ENCODE measurements at places on chromosomes 12 and 14.

DNA sequence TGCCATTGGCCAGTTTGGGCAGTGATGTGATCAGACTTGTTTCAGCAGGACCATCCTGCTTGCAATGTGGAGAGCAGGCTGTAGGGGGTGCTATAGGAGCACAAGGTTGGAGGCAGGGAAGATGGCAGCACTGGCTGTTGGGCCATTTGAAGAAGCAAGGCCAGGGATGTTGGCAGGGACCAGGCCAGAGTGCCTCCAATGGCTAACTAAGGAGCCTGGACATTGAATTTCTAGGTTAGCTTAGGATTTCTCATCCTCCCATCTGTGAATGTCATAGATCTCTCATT is 23.5 kb downstream of the FGF23 start:
- no peak for DNase-seq
- H3K4me1 ChIP-seq = no peaks in the 10 kb centered on the region
- no peaks in the 10 kb centered on the region for H3K27me3 ChIP-seq
- no peak overlapping the region for H3K4me3 ChIP-seq
- H3K36me3 ChIP-seq = peaks cover 17% of the 10 kb centered on the region

- H3K27ac ChIP-seq = no peak overlapping the region
- H3K36me3 ChIP-seq = no peaks in the 10 kb centered on the region
- H3K27me3 ChIP-seq = no peaks in the 10 kb centered on the region
- peak; percentile 78 for DNase-seq
- H3K4me3 ChIP-seq = no peak overlapping the region
These were observed 162.2 kb downstream of the STXBP6 start for GRCh38 chr14:24887623-24888304.

- H3K27ac ChIP-seq = peak overlapping the region; percentile 11
- no peaks in the 10 kb centered on the region for H3K36me3 ChIP-seq
- no peak overlapping the region for H3K4me3 ChIP-seq
- H3K4me1 ChIP-seq = peaks cover 32% of the 10 kb centered on the region
- DNase-seq = no peak
- no peaks in the 10 kb centered on the region for H3K27me3 ChIP-seq
These were observed 125.4 kb downstream of the DYRK2 start for GRCh38 chr12:67773896-67774295.

DNA sequence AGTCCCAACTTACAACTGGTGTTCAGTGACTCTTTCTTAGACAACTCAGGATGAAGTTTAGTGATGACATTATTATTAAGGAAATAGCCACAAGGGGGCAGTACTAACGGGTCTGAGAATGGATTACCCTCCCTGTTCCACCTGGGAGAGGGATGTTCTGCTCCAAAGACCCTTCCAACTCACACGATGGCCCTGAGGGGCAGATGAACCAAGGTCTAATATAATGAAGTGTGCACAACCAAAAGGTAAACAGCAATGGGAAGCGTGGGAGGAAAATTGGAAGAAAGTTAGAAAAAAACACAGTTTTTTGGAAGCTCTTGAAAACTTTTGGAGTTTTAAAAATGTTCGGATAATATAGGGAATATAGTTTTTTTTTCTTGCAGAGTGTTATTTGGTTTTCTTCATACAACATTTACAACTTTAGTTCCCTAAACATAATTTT is 24.0 kb downstream of the FGF6 start:
- H3K27ac ChIP-seq = no peak overlapping the region
- H3K4me1 ChIP-seq = no peaks in the 10 kb centered on the region
- H3K4me3 ChIP-seq = no peak overlapping the region
- DNase-seq = peak; percentile 16
- peaks cover 12% of the 10 kb centered on the region for H3K27me3 ChIP-seq

DNA sequence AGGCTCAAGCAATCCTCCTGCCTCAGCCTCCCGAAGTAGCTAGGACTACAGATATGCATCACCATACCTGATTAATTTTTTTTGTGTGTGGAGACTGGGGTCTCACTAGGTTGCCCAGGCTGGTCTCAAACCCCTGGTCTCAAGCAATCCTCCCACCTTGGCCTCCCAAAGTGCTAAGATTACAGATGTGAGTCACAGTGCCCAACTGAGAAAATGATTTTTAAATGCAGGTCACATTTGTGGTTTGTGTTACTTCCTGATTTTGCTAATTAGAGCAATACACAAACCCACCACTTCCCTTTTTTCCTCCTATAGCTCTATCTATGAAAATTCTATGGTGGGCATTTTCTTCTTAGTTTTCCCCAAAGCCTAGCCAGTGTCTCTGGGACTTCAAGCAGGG is 45.5 kb upstream of the TMEM263 start:
- no peak overlapping the region for H3K27ac ChIP-seq
- no peaks in the 10 kb centered on the region for H3K36me3 ChIP-seq
- H3K4me3 ChIP-seq = no peak overlapping the region
- no peaks in the 10 kb centered on the region for H3K4me1 ChIP-seq
- H3K27me3 ChIP-seq = no peaks in the 10 kb centered on the region

DNA sequence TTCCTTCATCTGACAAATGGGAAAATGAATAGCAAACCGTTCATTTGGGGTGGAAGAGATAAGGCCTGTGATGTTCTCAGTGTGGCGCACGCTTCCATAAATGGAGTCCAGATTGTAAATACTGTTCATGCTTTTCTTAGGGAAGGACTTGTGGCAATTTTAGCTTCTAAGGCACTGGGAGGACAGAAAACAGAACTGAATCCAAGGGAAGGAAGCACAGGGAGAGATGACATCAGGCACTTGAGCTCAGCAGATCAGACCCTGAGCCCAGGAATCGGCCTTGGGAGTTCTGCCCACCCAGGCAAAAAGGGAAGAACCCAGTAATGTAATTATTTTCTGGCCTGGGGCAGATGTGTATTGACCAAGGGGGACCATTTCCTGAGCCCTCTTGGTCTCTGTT is 7.2 kb upstream of the SH2B3 start:
- peaks cover 14% of the 10 kb centered on the region for H3K4me1 ChIP-seq
- no peak overlapping the region for H3K27ac ChIP-seq
- H3K36me3 ChIP-seq = no peaks in the 10 kb centered on the region
- no peaks in the 10 kb centered on the region for H3K27me3 ChIP-seq

DNA sequence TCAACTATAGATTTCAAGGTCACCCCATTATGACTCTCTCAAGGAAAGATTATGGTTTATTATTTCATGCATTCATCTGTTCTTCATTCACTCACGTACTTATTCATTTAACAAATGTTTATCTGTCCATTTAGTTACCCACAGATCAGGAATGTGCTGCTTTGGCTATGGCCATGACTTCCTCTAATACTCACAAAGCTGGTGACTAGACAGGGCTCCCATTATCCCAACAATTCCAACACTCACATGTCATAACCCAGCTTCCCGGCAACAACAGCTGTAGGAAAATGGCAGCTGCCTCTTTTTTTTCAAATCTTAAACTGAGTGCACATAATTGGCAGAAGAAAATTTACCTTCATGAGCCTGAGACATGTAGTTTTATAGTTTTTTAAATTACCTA is 190.8 kb upstream of the CCDC196 start:
- no peaks in the 10 kb centered on the region for H3K36me3 ChIP-seq
- no peaks in the 10 kb centered on the region for H3K27me3 ChIP-seq
- H3K27ac ChIP-seq = no peak overlapping the region

GRCh38 chr14:102930753-102931579 is 8.5 kb downstream of the AMN start:
- peak; percentile 41 for DNase-seq
- peaks cover 27% of the 10 kb centered on the region for H3K27me3 ChIP-seq
- H3K36me3 ChIP-seq = peaks cover 8% of the 10 kb centered on the region
- H3K27ac ChIP-seq = no peak overlapping the region
- peaks cover 22% of the 10 kb centered on the region for H3K4me1 ChIP-seq

DNA sequence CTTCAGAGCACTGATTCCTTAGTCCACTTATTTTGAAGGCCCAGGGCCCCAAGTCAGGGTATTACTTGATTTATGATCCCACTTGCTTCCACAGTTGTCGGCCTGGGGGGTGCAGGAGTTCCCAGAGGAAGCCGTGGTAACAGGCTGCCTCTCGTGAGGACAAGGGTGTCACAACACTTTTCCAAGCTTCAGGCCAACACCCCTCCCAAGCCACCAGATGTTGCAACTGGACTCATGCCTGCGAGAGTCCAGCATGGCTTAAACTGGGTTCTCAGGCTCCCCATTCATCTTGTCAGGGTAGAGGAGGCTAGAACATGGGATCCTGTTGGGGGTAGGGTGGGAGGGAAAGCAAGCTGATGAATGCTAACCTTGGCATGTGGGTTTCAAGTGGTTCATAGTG is 56.1 kb downstream of the BMP4 start:
- no peak for DNase-seq
- no peak overlapping the region for H3K4me3 ChIP-seq
- no peaks in the 10 kb centered on the region for H3K4me1 ChIP-seq
- H3K27ac ChIP-seq = no peak overlapping the region

DNA sequence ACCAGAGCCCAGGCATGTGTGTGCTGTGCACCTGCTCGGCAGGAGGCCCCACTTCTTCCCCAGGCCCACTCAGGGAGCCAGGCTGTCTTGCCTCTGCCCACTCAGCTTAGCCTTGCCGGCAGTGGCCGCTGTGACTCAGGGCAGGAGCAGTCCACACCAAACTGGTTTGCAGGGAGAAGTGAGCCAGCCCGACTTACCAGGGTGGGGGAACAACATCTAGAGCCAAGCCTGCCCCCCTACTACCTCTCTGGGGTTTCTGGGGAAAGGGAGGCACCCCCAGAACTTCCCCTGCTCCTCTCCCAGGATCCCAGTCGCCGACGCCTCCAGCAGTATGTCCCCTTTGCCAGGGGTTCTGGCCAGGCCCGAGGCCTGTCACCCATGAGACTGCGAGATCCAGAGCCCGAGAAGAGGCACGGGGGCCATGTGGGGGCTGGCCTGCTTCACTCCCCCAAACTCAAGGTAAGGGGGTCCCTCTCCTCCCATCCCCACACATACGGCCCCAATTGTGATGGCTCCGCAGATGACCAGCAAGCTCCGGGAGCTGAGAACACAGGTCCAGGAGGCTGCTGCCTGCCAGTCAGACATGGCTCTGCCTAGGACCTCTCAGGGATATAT is 3.0 kb downstream of the PLEKHG6 start:
- H3K4me3 ChIP-seq = no peak overlapping the region
- H3K27ac ChIP-seq = no peak overlapping the region
- H3K27me3 ChIP-seq = peaks cover 3% of the 10 kb centered on the region
- H3K36me3 ChIP-seq = no peaks in the 10 kb centered on the region
- DNase-seq = no peak

DNA sequence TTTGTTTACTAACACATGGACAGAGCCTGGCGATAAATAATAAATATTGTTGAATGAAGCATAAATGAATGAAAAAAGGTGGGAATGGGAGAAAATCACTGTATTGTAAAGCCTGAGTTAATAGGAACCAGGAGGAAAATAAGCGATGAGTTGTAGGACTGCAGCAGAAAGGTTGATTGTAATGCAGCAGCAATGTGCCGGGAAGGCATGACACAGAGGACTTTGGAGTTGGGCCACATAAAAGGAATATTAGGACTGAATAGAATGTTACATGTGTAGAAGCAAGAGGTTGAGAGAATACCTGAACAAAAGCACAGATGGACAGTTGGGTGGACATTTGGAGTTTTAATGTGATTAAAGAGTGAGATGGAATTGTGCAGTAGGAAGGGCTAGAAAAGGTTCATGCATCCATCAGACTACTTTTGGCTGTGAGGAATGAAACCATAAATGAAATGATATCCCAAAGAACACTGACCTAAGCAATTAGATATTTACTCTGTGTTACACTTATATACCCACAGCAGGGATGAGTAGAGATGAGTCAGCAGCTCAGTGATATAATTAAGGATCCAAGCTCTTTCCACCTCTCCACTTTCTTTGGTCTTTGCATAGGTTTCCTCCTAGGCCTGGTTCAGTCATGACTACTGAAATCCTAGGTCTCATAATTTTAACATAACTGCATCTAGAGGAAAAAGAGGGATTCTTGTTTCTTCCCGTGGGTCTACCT is 55.4 kb downstream of the CCER1 start:
- DNase-seq = peak; percentile 57
- no peak overlapping the region for H3K4me3 ChIP-seq
- H3K4me1 ChIP-seq = peaks cover 12% of the 10 kb centered on the region
- no peak overlapping the region for H3K27ac ChIP-seq

GRCh38 chr12:122871851-122872780 is 23.8 kb downstream of the VPS37B start:
- H3K4me3 ChIP-seq = peak overlapping the region; percentile 49
- peaks cover 18% of the 10 kb centered on the region for H3K36me3 ChIP-seq
- peak overlapping the region; percentile 73 for H3K27ac ChIP-seq

- H3K27ac ChIP-seq = no peak overlapping the region
- H3K4me1 ChIP-seq = no peaks in the 10 kb centered on the region
- DNase-seq = no peak
- no peak overlapping the region for H3K4me3 ChIP-seq
These were observed 93.5 kb downstream of the ATXN2 start for GRCh38 chr12:111505601-111506036.

- H3K4me1 ChIP-seq = no peaks in the 10 kb centered on the region
- H3K27me3 ChIP-seq = no peaks in the 10 kb centered on the region
- no peak overlapping the region for H3K4me3 ChIP-seq
These were observed 14.2 kb downstream of the ESR2 start for GRCh38 chr14:64279704-64280668.

DNA sequence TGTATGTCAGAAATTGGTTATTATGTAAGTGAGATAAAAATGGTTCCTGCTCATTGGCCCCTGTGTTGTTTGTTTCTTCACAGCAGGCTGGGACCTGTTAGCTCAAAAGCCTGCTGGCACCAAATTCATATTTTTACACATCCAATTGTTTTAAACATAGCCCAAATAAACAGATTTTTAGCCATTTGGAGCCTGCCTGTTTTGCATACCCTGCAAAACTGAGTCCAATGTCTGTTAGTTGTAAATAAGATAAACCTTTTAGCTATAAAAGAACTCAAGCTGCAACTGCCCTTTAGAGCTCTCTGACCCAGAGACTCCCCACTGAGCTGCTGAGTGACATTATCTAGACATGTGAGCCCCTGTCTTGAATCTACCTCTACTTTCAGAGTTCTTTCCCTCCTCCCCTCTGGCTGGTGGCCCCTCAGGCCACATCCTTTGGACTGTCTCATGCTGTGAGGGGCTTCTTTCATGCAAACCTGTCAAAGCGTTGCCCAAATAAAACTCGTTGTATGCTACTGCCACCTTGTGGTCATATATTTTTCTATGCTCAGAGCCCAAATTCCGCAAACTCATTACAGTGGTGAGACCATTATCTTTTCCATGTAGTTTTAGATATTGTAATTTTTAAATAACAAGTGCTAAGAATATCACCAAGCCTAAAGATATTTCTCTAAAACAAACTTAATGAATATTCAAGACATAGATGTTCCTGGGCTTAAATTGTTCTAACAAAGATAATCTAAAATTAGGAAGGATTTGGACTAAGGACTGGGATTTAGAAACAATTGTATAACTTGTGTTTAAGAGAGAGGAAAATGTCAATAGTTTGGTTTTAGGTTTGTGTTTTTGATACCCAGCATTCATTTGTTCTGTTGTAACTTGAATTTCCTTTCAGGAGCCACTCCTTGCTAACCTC is 337.9 kb downstream of the AACS start:
- no peak overlapping the region for H3K4me3 ChIP-seq
- DNase-seq = no peak
- H3K27ac ChIP-seq = no peak overlapping the region
- H3K27me3 ChIP-seq = no peaks in the 10 kb centered on the region
- no peaks in the 10 kb centered on the region for H3K36me3 ChIP-seq

GRCh38 chr14:32697114-32697513 is 241.6 kb upstream of the NPAS3 start:
- no peaks in the 10 kb centered on the region for H3K36me3 ChIP-seq
- no peaks in the 10 kb centered on the region for H3K27me3 ChIP-seq
- peaks cover 44% of the 10 kb centered on the region for H3K4me1 ChIP-seq
- peak overlapping the region; percentile 75 for H3K27ac ChIP-seq
- no peak overlapping the region for H3K4me3 ChIP-seq
